RWPE1 (cell line): ENCODE measurements at places on chromosomes 2 and 18.

GRCh38 chr18:41936471-41937134, 18.4 kb upstream of the PIK3C3 start:
- DNase-seq: no peak

DNA sequence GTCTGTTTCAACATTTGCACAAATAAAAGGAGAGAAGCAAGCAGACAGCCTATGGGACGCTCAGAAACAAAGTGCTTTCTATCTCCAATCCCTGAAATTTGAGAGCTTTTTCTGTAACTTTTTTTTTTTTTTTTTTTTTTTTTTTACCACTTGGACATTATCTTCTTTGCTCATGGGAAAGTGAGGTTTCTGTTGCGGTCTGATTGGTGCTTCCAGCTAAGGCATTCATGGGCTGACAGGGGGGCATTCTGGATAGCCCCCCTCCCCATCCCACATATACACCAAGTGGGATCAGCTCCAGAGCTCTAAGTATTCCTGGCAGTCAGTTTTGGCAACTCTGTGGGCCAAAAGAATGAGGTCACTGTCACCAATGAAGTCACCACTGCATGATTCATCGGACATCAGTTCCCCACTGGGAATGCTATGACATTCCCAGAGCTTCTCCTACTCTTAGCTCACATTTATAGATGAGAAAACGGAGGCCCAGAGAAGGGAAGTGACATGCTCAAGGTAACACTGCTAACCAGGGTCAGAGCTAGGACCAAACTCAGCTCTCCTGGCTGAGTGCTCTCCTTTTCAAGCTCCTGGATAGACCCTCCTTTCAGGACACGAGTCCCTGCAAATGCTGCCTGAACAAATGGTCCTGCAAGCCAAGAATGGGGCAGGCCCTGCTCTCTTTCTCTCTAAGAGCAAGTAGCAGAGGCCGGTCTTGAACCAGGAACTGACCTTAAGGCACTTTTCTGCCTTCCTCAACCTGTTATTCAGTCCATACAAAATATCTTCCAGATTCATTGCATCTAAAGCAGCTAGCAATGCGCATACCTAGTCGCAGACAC, 61.3 kb downstream of the TMEM247 start:
- DNase-seq: no peak

GRCh38 chr2:178860551-178860950, 53.3 kb upstream of the TTN start:
- no peak for DNase-seq

DNA sequence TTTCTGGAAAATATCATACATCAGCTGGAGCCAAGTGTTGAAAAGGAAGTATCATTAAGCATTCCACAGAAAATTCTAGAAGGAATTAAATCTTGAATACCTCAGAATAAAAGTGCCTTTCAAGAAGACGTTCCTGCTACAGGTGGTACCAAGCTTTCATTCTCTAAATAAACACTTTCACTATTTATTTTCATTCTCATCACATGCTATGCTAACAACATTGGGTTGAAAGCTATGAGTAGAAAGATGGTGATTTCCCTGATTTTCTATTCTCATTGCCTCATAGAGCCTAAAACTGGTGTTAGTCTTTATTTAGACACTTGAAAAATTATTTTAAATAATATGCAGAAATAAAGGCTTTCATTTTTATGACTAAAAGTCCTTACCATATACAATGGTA, 324.7 kb downstream of the LRP1B start:
- no peak for DNase-seq

GRCh38 chr2:15762449-15762848, 170.8 kb downstream of the DDX1 start:
- DNase-seq: no peak

DNA sequence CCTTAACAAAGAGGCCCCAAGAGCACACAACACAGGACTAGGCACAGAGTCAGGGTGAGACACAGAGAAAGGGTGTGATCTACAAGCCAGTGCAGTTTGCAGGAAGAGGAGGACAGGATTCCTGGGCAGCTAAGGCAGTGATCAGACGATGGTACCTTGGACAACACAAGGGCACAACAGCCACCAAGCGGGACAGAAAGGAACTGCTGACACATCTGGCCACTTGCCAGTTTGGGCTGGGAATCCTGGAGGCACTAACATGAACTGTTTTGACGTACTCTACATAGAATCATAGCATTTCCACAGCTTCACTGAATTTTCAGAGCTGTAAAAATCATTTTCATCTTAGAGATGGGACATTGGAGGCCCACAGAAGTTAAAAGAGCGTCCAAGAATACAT, 221.5 kb upstream of the SLC35G4 start:
- DNase-seq: peak; percentile 42

DNA sequence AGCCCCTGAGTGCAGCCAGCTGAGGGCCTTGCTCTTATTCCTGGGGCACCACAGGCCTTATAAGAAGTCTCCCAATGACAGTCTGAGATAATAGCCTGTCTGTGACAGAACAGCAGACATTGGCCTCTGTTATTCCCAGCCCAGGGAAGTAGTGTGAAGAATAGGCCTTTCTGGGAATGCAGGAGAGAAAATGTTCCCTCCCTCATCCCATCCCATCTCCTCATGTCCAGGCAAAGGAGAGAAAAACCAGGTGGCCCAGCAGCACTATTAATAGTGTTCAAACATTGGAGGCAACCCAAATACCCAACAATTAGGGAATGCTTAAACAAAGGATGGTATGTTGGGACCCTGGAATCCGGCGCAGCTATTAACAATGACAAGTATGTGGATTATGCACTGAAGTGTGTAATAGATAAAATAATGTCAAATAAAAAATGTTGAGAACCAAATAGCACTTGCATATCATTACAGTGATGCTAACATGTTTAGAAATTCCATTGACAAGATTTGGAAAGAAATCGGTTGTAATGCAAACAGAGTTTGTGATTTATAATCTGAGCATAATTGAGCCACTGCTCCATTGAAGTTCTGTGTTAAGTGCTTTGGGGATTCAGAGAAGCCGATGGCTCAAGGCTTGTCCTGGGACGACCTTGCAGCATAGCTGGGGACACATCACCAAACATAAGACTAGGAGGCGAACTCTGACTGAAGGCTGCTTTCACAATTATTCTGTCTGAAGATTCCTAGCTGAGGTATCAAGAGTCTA, 69.3 kb downstream of the LBH start:
- no peak for DNase-seq

GRCh38 chr2:224986477-224986876, 55.8 kb downstream of the DOCK10 start:
- no peak for DNase-seq

DNA sequence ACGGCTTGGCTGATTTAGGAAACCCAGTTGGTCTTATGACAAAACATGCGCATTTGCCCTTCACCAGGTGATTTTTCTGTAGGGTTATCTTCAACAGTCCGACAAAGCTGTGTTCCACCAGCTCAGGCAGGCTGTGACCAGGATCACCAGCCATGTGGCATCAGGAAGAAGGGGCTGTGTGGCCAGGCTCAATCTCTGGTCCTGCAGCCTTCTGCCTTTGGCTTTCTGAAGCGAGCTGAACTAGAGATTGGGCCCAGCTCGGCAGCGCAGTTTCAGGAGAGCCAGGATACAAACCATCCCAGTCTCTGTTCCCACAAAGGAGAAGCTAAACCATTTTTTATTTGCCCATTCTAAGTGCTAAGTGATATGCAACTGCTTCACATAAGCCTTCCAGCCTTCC, 282.3 kb downstream of the SOX11 start:
- DNase-seq: no peak

- no peak for DNase-seq
Observed at GRCh38 chr2:108316033-108316432, 27.3 kb downstream of the SULT1C2 start.

- no peak for DNase-seq
Observed at GRCh38 chr2:103361712-103362111, 599.9 kb downstream of the TMEM182 start.

DNA sequence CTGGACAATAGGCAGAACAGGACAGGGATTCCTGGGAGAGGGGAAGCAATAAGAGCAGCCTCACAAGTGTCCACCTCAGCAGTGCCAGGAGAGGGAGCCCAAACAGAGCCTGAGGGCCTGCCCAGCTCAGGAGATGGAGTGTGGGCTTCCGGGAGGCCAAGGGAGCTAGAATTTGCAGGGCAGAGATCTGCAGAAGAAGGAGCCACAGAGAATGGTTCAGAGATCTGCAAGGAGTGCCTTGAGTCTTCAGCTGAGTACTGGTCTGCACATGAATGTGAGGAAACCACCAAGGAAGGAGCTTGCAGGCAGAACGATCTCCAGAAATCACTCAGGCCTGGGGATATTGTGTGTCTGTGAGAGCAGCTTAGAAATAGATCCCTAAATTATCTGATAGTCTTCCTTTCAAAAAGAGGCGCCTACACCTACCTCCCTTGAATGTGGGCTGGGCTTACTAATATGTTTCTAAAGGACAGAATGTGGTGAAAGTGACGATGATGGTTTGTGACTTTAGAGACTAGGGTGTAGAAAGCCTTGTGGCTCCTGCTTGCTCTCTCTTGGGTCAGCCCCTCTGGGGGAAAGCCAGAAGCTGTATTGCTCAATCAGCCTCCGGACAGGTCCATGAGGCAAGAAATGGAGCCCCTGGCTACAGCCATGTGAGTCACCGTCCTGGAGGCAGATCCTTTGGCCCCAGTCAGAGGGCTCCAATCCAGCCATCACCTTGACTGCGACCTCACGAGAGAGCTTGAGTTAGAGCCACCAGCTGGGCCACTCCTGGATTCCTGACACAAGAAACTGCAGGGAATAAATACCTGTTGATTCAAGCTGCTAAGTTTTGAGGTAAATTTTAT, 7.6 kb upstream of the LPIN1 start:
- no peak for DNase-seq

- no peak for DNase-seq
Observed at GRCh38 chr2:85628658-85629057, 12.7 kb downstream of the USP39 start.

GRCh38 chr2:20584399-20585358, 66.2 kb downstream of the HS1BP3 start:
- peak; percentile 78 for DNase-seq

- DNase-seq: no peak
Observed at GRCh38 chr2:227829337-227829736, 15.7 kb downstream of the CCL20 start.

- peak; percentile 4 for DNase-seq
Observed at GRCh38 chr18:50097702-50098101, 97.2 kb downstream of the MYO5B start.

DNA sequence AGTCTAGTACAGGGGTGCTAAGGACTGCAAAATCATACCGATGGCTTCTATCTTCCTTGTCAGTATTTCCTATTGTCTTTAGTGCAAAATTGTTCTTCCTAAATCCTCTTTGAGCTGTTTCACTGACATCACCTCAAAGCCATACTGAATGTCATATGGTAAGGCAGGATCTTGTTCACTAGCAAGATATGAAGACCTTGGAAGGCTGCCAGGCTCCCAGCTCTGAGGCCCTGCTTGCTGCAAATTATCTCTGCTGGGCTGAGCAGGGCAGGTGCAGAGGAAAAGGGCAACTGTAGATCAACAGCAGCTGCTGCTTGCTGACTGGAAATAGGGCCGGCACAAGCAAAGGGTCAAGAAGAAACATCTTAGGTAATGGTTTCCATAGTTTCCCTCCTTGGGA, 58.2 kb downstream of the PMAIP1 start:
- no peak for DNase-seq

DNA sequence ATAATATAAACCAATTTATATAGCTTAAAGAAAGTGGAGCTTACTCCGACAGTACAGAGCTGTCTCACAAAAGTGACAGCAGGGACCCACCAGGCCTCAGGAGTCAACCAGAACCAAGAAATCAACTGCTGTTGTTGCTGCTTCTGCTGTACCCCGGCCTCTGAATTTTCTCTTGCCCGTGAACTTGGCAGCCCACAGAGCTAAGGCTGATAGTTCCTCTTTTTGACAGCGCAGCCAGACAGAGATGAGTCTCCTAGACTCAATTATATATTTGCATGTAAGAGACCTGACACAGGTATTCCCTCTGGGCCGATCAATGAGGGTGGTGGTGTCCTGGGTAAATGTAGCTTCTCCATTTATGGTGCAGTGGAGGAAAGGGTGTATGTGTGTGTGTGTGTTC, 109.4 kb downstream of the KCTD1 start:
- no peak for DNase-seq

DNA sequence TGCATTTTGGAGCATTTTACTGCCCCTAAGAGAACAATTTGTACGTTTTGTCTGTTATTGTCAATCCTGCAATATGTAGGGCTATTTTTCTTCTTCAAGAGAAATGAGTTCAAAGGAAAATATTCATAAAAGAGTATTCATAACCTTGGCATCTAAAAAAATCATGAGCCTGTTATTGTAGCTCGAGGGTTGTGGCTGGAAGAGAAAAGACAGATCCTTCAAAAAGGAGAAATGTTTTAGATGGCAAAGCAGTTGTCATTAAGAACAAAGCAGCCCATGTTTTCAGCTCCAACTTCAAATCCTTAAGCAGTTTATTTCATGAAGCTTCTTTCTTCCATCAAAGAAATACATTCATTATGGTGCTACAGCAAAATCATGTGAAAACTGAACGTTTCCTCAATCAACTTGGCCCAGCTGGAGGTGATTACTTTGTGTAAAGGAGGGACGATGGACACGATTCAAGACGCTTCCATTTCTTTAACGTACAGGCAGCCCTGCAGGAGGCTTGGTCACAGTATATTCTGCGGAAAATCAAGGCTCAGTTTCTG, 31.4 kb downstream of the QPCT start:
- no peak for DNase-seq

DNA sequence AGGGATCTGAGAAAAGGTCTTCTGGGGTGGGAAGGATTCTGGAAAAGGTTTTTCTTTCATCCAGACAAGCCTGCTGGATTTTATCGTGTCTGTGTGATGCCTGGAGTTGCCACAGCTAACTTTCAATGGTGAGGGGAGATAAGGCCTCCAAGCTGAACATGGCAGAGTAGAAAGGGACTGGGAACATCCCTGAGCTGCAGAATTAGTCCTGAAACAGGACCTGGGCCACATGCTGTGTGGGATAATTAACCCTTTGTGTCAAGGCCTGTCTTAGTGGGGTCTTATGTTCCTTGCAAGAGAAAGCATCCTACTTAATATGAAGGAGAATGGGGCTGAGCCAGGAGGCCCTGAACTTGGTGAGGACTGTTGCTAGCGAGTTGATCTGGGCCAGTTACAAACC, 66.4 kb downstream of the VSNL1 start:
- DNase-seq: no peak

GRCh38 chr2:169619946-169620345, 35.8 kb downstream of the PPIG start:
- no peak for DNase-seq

DNA sequence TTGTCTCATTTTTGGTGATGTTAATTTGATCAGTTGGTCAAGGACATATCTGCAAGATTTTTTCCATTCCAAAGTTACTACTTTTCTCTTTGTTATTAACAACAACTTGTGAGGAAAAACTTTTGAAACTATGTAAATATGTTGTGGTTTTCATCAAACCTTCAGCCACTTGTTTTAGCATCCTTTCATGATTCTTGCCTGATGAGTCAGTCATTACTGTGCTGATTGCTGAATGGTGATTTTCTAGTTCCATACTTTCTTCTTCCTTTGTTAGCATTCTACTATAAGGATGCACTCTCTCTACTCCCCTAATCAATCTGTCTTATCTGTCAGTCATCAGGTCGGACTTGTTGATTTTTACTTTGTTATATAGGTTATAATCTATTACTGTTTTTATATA, 10.9 kb downstream of the TMEM87B start:
- DNase-seq: peak; percentile 24

GRCh38 chr2:3752376-3752775, 49.0 kb downstream of the DCDC2C start:
- no peak for DNase-seq

GRCh38 chr18:44816477-44816876, 135.8 kb downstream of the SETBP1 start:
- DNase-seq: no peak
